ENCODE measurements at places on chromosomes 1 and 21.

DNA sequence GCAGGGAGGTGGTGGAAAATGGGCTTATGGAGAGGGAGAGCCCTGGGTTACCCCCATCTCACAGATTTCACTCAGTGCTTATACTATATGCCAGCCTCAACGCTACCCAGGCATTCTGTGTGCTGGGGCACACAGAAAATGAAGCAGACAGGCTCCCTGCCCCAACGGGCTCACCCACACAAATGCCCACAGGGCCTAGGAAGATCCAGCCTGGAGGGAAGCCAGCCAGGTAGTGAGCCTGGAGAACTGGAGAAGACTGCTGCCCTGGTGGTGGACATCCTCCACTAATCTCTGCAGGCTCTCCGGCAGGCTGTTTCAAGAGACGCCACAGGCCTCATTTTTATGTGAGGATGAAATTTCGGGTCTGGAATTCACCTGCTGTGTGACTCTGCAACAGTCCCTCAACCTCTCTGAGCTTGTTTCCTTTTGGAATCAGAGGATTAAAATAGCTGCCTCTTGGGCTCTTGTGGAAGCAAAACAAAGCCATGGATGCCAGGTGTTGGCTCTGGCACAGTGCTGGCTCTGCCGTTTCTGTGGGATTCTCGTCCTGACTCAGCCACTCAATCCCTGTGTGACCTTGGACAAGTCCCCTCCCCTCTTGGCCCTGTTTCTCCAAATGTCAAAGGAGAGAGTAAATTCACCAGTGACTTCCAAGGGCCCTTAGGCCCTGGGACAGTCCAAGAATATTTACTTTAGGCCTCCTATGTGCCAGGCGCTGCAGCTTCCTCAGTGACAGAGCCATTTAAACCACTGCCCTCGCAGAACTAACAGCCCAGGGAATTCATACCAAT is 3.6 kb downstream of the PAQR7 start:
- DNase-seq = no peak

DNA sequence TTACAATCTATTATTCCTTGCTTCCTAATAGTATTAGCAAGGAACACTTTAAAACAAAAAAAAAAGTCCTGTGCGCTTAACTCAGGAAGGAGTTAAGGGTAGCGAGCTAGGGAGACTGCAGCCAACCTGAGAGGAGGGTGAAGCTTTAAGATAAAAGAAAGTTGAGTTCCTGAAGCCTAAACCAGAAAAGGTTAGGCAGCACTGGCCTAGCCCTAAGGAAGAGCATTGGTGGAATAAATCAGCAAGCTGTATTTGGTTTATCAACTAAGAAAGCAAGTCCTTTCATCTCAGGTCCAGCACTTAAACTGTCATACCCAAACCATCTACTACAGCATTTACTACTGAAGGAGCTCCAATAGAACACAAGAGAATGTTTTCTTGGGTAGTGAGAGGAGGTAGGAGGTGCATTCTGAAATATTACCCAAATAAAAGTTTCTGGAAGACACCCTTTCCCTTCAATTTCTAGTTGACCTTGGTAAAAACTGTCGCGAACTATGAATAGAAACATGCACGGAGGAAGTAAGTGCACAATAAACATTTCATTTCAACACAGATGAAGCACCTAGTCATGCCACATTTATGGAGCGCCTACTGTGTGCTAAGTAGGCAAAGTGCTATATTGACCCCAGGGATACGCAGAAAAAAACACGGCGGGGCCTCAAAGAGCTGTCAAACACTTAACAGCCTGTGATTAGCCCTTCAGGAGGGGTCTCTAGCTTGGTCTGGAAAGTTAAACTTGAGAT is 1.3 kb downstream of the GLRX2 start:
- no peak for DNase-seq

DNA sequence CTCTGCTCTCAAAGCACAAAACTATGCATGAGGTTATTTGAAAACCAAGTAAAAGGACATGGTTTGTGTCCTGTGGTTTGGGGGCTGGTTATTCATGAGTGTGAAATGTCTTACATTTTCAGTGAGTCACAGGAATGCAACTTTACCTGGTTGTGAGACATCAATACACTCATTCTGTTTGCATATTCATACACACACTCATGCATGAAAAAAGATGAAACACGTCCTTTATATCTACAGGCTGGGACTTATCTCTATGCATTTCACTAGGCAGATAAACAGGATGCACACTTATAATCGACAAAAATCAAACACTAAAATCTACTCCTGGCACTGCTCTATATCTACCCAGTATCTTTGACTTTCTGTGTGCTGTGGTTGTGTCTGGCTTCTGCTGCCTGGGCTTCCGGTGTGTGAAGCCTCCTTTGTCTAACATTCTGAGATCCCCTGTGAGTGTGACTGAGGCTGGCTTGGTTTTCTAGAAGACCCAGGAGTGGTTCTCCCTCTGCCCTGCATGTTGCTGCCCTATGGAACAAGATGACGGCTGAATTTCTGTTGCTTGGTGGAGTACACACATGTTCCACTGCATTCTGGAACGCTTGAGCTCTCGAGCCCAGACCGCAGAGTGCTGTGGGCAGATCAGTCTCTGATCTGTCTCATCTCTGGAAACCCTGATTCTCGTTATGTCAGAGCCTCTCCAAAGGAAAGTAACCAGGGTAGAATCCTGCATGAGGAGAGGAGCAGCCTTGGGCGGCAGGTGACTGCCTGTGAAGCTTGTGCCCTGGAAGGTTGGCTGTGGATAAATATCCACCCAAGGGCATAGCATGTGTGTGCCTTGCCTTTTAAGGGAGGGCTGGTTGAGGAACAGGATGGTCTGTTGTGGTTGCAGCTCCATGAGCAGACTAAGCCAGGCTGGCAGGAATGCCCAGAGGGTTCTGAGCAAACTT is 19.7 kb upstream of the FASLG start:
- DNase-seq = no peak

- no peak for DNase-seq
Measured at GRCh38 chr1:223474804-223475203, 81.6 kb downstream of the CCDC185 start.
